Fibroblast of skin of scalp (primary cell): ENCODE measurements at places on chromosomes 11 and 22.

DNA sequence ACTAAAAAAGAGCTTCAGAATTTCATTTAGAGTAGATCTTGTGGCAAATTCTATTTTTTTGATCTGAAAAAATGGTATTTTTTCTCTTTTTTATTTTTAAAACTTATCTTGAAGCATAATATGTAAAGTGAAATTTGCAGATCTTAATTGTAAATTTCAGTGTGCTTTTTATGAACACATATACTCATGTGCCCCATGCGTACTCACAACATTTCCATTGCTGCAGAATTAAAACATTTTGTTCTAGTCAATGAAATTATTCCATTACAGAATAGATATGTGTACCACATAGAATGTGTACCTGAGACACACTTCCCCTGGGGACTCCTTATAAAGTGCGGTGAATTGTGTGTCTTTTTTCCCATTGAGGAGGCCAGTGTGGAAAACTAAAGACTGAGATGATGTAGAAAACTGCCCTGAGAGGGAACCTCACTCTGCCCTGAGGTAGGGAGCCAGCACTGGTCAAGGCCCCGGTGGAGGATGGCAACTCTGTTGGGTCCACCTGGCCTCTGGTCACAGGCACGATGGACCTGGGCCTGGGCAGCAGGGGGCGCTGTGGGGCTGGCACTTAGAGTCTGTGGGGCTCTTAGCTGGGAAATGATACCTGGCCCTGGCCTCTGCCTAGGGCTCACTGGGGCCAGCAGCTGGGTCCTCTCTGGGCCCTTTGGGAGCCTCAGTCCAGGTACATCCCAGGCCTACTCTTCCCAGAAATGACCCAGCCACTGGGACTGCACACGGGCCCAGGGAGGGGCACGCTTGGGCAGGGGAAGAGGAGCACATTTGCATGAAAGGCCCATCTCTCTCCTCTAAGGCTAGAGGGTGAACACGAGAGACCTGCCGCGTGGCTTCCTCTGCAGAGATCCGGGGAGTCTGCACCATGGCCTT lies 77.9 kb upstream of the TOP3B start:
- peak; percentile 18 for DNase-seq

DNA sequence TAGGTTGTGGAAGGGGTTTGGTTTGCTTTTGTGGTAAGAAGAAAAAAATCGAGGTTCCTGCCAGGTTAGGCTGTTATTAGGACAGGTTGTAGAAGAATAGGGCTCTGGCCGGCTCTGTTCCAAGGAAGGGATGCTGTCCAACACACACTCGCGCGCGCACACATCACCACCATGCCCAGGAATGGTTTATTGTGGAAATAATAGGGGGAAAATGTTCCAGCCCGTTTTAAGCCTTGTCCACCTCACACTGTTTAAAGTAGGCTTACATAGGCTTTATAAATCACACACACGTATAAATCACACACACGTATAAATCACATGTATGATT lies 1.2 kb upstream of the ARHGAP20 start:
- DNase-seq, result no peak

- no peak for DNase-seq
Observed at GRCh38 chr11:65388731-65389130, 2.3 kb downstream of the FRMD8 start.

DNA sequence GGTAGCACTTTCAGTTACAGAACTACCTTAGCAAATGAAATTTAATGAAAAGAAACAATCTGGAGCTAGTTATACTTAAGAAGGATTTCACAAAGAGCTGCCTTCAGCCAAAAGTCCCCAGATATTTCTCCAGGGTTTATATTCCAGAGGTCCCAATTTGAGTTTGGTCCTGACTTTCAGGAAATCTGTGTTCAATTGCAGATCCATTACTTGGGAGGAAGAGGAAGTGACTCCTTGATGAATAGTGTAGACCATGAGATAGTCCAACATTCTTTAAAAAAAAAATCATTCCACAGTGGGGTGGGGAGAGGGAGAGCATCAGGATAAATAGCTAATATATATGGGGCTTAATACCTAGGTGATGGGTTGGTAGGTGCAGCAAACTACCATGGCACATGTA lies 117.6 kb upstream of the ARHGAP20 start:
- no peak for DNase-seq

- DNase-seq, result peak; percentile 49
Observed at GRCh38 chr11:27694992-27695391, 5.3 kb downstream of the BDNF start.

GRCh38 chr11:43969543-43969942 lies 27.1 kb downstream of the C11orf96 start:
- peak; percentile 76 for DNase-seq

- peak; percentile 93 for DNase-seq
Observed at GRCh38 chr11:72789493-72790131, 4.2 kb downstream of the STARD10 start.

DNA sequence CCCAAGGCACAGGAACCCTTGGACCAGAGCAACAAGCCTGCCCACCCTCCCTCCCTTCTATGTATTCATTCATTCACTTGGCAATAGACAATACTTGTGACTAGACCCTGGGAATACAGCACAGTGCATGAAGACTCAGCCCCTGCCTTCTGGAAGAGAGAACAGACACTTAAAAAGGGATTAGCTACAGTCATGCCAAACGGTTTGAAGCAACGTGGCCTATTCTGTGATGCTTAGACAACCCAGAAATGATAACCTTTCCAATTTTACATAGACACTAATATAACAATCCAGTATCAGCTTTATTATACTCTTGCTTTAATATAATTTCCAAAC lies 52.6 kb downstream of the KREMEN1 start:
- DNase-seq, result no peak

- peak; percentile 38 for DNase-seq
Observed at GRCh38 chr22:20436768-20437612, 635 bp downstream of the SCARF2 start.

DNA sequence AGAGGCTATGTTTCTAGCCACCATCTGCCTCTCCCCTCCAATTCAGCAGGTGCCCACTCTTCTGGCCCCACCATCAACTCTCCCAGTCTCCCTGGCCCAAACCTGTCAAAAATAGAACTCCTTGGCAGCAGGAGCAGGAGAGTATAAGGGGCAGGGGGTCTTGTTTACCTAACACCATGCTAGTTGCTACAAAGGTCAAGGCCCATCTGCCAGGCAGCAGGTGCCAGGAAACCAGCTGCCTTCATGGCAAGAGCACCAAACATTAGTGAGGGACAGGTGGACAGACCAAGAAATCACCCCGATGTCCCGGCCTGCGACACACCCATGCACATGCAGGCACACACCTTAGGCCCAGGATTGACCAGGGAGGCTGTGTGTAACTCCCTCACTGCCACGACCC lies 387.9 kb downstream of the BUD13 start:
- no peak for DNase-seq

DNA sequence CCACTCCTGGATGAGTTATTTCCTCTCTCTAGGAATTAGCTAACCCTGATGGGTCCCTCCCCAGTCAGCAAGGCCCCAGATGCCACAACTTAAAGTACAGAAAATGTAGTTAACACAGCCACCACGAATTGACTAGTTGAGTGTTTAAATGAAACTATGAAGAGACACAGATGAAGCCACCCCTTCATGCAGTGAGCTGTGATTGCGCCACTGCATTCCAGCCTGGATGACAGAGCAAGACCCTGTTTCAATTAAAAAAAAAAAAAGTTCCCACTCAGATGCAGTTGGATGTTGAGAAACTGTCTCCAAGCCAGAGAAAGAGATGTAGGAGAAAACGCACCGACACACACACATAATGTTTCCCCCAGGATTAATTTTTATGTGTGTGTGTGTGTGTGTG lies 53.3 kb downstream of the SCN3B start:
- DNase-seq, result peak; percentile 84

DNA sequence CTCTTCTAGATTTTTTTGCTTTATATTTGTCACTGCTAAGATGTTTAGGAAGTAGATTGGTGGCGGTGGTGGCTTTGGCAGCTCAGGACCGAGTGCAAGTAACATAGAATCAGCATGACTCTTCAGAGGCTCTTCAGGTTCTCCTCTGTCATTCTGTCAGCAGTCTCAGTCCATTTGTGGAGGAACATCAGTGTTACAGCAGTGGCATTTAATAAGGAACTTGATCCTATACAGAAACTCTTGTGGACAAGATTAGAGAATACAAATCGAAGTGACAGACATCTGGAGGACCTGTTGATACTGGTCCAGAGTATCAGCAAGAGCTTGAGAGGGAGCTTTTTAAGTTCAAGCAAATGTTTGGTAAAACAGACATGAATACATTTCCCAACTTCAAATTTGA lies 82.2 kb upstream of the GNAZ start:
- no peak for DNase-seq

DNA sequence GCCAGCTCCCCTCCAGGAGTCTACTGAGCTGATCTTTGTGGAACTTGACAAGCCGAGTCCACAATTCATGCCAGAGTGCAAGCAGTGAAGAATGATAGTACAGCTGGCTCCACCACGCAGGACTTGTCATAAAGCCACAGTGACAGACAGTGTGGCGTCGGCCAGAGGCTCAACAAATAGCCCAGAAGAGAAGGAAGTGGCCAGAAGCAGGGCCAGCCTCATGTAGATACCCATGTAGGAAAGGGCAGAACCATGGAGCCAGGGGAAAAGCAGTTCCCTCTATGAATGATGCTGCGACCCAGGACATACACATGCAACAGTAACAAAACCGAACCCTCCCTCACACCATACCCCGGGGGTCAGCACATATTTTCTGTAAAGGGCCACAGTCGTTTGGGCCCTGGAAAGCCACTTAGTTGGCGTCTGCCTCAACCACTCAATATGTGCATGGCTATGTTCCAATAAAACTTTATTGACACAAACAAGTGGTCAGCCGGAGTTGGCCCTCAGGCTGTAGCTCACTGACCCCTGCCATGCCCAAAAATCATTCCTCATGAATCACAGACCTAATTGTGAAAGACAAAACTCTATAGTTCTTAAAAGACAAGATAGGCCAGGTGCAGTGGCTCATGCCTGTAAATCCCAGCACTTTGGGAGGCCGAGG lies 161.4 kb downstream of the BRD1 start:
- DNase-seq, result no peak

DNA sequence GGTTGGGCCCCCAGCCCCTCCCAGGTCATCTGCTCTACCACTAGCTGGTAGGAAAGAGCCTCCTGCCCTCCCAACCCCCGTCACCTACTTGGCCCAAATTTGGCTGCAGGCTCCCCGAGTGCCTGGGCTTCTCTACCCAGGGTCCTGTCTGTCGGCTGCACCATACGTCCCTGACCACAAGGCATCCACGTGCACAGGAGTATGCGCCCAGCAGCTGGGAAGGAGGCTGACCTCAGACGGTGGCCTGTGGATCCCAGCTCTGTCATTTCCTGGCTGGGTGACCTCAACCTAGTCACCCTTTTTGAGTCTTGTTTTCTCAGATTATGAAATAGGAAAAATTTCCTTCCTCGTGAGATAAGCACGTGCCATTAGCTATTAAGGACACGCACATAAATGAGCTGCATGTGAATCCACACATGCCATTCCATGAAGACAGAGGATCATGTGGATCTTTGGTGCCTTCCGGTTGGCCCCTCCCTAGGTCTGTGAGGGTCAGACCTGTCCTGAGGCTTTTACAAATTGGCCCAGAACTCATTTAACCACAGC lies 13.7 kb downstream of the CYB561A3 start:
- DNase-seq, result no peak

DNA sequence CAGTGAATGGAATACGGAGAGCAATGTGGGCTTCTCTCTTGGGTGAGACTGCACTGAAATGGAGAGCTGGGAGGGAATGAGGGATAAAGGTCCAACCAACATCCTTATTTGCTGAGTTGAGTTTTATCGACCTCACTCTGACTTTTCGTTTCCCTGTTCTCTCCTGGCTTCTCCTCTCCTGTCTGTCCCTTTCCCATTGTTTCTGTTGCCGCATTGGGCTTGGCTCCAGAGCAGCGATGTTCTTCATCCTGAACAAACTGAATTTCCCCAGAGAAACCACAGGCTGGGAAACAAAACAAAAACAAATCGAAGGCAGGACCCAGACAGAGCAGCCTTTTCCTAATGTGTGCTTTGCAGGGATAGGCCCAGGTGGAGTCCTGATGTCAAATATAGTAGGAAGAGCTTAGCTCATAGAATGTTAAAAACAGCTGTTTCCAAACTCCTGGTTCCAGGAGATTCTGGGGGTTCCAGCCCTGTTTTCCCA lies 30.0 kb downstream of the MOV10L1 start:
- DNase-seq, result no peak

GRCh38 chr11:11427140-11427539 lies 74.1 kb upstream of the CSNK2A3 start:
- DNase-seq, result no peak

GRCh38 chr22:35842954-35843353 lies 125.3 kb downstream of the APOL5 start:
- DNase-seq, result peak; percentile 61

DNA sequence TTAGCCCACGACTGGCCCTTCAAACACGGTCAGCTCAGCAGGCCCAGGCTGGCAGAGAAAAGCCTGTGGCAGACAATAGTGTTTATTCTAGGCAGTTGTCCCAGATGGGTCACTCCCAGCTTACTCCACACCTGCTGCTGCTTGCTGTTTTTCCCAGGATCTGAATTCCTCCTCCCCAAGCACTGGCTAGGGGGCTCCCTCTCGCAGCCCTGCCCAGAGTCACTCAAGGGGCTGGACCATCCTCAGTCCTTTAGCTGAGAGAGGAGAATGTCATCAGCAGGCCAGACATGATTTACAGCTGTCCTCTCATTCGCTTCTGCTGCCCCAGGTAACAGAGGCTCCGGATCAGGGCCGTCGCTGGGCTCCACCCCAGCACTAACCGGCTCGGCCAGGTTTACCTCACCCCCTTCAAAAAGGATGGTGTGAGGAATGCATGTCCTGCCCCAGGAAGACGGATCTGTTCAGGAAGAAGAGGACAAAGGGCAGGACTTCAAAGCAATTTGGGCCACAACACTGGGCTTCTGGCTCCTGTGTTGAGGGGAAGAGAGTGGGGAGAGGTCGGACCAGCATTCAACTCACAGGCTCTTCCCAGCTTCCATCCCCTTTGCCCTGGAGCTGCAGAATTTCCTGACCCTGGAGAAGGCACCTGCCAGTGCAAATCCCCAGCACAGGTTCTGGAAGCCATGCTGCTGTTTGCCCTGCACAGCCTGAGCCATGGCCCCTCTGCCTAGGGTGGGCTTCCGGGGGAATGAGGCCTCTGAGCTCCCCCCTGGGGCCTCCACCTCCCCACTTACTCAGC lies 59.7 kb upstream of the BARX2 start:
- DNase-seq, result no peak

DNA sequence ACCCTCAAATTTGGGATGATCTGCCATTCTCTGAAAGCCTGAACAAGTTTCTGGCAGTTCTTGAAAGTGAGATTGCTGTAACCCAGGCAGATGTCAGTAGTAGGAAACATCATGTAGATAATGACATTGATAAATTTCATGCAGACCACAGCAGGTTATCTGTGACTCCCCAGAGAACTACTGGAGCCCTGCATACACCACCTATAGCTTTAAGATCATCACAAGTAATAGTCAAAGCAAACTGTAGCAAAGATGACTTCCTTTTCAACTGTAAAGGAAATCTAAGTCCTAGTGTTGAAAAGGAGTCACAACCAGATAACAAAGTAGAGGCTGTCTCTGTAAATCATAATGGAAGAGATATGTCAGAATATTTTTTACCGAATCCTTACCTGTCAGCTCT lies 31.0 kb downstream of the DDIAS start:
- no peak for DNase-seq

GRCh38 chr22:33470456-33470855 lies 412.3 kb upstream of the SYN3 start:
- no peak for DNase-seq

GRCh38 chr11:68780829-68781228 lies 29.5 kb upstream of the TESMIN start:
- no peak for DNase-seq

- DNase-seq, result no peak
Observed at GRCh38 chr11:75155570-75156422, 4.9 kb downstream of the SLCO2B1 start.
